ENCODE measurements at places on chromosomes 4 and X.

- peak; percentile 39 for DNase-seq
These were observed 148.7 kb downstream of the SPATA18 start for GRCh38 chr4:52199574-52200338.

DNA sequence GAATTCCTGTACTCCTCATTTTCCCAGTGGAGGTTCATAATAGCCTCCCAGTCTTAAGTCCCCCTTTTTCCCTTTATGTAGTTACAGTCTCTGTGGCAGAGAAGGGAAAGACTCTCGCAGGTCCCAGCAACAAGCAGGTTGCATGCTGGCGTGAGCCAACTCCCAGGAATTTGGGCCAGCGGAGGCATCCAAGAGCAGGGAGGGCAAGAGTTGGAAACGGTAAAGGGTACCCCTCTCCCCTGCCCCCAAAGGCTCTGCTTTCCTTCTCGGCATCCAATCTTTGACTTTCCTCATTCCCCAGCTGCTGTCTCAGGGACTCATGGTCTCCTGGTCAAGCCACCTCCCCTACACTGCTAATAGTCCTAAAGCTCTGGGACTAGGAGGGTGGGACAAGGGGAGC, 15.4 kb upstream of the HSFX2 start:
- DNase-seq: no peak

DNA sequence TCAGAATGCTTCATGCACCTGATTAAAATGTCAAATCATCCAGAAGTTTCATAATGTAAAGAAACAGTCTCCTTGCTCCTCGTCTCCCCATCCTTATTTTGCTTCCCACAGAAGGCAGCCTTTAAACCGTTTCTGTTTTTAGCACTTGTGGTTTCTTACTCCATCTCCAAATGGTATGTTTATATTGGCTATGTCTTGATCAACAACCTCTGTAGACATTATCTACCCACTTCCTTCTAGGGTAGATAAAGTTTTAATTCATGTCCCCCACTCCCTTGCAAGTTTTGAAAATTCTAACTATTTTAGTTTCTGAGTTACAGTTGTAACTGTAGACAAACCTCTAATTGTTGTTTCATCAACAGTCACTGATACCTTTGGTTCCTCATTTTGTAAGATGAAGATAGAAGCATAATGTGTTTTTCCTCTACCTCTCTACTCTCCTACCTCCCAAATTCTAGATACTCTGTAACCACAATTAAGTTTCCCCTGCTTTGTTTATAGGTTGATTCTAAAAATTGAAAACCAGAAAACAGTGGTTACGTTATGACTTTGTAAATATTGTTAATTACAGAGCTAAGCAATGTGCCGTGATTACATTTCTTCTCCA, 291.7 kb upstream of the GATB start:
- DNase-seq: peak; percentile 16

DNA sequence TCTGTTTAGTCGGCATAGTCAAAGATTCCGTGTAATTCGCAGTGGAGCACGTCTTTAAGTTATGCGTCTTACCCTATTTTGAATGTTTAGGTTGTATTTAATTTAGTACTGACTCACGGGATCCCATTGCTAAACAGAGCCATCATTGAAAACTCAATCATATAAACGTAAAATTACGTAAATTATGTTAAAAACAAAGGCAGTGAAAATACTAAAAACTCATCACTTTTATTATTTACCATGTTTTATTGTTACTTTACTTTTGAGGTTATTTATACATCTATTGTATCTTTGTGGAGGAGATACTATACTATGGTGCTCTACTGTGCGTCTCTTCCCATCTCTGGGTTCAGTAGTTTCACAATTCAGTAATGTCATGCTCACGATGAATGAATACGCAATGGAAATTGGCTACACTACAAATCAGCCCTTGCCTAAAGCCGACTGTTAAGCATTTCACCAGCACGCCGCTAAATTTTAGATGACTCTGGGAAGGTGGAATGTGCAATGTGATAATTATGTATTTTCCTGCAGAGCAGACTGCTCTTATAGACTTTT, 944 bp downstream of the FUNDC2 start:
- DNase-seq: peak; percentile 89

- peak; percentile 37 for DNase-seq
These were observed 27.2 kb downstream of the NOP14 start for GRCh38 chr4:2935762-2936743.

DNA sequence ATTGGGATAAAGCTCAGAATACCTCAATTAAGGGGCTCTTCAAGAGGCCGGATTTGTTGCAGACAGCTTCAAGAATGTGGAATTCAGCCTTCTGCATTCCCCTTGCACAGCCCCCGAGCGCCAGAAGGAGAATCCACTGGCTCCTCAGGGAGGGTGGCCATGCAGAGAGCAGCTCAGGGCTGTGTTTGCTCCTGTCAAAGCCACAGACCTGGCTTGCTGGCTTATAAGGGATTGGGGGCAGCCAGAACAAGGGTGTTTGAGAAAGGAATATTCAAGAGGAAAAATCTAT, 36.8 kb downstream of the ING2 start:
- no peak for DNase-seq

DNA sequence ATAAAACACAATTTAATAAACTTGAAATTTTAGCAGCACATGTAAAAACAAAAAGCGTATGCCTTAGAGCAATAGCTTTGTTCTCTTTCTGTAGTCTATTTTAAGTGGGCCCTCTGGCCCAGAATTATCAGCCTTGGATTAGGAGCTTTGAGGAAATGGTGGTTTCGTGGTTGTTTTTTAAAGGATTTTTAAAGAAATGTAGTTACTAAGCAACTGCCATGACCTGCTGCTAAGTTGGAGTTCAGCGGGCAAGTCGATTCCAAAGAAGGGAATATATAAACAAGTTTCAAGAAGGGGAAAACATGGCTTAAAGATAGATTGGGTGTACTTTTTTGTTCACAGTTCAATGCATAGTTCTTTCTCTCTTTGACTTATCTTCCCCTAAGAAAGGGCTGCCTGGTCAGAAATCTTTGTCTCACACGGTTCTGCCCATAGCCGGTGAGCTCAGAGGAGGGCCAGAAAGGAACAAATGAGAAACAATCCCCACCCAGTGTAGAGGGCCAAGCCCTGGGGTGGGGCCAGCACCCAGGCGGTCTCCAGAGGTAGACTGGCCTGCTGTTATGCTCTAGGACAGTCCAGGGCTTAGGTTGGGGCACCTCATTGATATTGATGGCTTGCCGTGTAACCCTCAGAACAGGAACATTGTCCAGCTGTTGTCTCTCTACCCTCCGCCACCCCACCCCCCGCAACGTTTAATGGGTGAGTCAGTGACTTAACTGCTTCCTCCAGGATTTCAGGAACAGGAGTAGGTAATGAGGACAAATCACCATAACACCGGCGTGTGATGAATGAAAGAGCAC, 32.5 kb downstream of the DLG3 start:
- DNase-seq: peak; percentile 49

DNA sequence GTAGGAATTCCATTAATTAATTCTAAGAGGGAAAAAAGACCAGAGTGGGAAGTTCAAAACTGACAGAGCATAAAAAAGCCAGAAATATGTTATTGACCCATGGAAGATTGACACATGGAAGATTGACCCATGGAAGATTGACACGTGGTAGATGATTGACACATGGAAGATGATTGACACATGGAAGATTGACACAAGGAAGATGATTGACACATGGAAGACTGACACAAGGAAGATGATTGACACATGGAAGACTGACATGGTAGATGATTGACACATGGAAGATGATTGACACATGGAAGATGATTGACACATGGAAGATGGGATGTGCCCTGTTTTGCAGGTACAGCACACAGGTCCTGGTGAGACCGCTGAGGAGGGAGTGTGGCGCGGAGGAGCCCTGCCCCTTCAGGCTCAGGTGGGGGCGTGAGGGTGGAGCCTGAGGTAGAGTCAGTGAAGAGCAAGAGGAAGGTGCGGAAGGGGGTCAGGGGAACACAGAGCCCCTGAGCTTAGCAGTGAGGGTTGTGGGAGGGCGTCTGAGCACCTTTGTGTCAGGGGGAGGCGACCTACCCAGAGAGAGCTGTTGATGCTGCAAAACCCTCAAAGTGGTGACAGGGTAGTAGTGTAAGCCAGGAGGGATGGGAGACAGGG, 15.8 kb upstream of the PDE6B start:
- no peak for DNase-seq

DNA sequence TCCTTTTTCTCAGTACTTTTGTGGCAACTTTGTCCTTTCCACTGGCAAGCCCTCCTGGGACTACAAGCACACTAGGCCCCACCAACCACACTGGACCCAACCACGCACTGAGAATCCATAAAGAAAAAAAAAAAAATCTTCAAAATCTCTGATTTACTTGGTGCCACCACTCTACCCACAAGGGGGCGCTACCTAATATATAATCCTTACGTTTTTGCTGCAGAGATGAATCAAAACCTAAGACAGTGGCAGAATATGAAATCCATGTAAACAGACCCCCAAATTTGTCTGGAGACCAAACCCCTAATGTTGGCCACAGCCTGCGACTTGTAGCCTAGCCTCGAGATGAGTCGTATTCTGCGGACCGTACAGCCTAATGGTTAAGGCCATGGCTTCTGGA, 63.5 kb upstream of the ARHGAP36 start:
- DNase-seq: peak; percentile 12

DNA sequence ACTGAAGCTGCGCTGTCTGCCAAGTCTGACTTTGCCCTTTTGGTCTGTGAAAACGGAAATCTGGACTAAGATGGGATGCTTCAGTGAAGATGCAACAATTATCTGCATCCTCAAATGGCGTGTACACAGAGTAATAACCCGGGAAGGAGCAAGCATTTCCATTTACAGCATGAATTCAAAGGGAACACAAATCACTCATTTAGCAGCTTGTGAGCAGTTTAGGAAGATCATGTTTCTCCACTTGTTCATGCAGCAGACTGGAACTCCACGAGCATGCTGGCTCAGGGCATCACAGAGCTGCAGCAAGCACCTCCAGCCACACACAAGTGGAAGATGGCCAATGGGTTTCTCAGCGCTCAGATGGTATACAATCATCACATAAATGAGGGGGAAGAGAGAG, 175.5 kb downstream of the NLGN4X start:
- no peak for DNase-seq

- no peak for DNase-seq
These were observed 217.0 kb upstream of the DKK2 start for GRCh38 chr4:107253090-107253489.

GRCh38 chrX:119646515-119646914, 40.3 kb upstream of the NKRF start:
- no peak for DNase-seq

DNA sequence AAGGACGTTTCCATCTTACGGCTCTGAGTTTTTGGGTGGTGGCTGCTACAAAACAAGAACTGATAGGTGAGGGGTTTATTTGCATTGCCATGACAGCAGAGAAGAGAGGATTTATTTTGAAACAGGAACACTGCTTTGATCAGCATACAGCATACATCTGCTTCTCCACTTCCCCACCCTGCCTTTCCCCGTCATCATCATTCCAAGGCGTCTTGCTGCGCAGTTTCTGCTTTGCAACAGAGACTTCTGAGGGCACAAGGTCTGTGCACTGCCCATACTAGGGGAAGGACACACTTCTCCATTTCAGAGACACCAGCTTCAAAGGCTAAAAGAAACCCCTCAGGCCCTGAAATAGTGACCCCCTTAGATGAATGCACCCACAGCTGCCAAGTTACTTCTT, 19.1 kb downstream of the STARD8 start:
- DNase-seq: no peak

DNA sequence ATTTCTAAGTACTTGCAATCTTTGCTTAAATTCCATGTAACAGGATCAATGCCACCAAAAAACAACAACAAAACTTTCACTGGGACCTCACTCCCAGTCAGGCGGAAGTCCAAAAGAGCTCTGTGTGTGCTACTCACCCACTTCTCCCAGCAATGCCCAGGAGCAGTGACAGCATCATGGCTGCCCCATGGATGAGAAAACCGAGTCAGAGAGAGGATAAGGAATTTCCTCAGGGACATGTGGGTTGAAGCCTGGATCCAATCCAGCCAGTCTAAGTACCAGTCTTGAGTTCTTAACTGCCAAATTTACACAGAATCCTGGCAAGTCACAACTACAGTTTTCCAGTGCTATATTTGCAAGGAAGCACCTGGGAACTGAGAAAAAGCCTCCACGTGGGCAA, 64.5 kb downstream of the STX18 start:
- DNase-seq: no peak

DNA sequence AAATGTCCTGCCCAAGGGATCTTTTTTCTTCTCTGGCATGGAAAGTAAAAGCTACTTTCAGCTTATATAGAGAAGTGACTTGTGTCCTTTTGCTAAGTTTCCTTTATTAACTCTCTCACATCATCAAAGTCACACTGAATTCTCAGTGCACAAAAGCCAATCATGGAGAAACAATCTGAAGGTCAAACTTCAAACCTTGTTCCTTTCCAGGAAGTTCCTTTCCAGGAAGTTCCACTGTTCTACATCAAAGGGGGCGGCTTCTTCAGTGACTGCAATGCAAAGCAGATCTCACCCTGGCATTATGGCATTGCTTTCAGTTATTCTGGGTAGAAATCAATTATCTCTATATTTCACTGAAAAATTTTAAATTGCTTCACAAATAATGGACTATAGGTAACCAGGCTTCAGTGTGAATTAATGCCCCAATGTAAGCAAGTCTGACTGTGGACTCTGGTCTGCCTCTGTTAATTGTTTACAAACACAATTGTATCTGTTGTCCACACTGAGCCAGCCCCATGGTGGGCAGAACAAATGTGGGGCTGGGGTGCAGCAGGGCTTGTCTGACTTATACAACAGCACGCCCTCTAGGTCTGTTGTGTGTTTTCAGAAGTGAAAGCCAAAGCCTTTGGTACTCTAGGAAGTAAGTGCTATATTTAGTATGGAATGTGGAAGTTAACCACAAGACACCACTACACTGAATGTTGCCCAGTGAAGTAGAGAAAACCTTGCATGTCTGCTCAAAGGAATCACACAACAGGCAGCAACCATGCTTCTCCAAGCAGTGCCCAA, 98.8 kb downstream of the CDS1 start:
- DNase-seq: peak; percentile 71

DNA sequence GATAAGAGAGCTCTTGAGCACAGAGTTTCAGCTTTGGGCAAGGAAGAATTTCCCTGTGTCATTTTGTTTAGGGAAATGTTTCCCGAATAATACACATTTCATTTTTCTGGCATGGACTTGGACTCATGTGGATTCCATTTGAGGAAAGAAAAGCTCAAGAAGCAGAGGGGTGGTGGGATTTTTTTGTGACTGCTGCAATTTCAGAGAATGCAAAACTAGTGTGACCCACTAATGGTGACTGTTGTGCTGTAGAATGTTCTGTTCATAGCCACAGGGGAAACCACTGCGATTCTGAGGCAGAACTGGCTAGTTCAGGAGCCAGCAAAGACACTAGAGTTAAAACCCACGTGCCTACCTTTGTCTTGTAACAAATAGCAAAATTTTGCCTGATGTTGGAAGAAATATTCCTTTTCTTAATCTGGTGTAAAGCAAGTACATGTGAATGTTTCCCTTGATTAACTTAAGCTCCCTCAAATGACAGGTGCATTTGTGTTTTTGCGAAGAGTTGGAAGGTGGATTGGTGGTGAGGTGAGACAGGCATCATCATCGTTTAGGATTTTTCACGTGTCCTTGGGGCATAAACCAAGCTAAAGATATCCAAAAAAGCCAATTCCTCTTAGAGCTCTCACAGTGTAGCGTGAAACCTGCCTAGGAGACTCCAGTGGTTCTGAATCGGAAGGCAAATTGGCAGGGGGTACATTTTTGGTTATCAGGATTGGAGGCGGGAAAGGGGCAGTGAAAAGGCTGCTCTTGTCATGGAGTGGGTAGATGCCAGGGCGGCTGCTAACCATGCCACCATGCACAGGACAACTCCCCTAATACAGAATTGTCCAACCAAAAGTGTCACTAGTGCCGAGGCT, 38.0 kb upstream of the FAM9C start:
- DNase-seq: no peak

All from fibroblast of pulmonary artery (primary cell).